ENCODE measurements at places on chromosomes 12 and 14.
A peak's percentile ranks its signal among the peaks of the same experiment; 100 is the strongest.

- ATAC-seq: no peak
Measured at GRCh38 chr12:98456576-98457573, 58.5 kb upstream of the TMPO start.

DNA sequence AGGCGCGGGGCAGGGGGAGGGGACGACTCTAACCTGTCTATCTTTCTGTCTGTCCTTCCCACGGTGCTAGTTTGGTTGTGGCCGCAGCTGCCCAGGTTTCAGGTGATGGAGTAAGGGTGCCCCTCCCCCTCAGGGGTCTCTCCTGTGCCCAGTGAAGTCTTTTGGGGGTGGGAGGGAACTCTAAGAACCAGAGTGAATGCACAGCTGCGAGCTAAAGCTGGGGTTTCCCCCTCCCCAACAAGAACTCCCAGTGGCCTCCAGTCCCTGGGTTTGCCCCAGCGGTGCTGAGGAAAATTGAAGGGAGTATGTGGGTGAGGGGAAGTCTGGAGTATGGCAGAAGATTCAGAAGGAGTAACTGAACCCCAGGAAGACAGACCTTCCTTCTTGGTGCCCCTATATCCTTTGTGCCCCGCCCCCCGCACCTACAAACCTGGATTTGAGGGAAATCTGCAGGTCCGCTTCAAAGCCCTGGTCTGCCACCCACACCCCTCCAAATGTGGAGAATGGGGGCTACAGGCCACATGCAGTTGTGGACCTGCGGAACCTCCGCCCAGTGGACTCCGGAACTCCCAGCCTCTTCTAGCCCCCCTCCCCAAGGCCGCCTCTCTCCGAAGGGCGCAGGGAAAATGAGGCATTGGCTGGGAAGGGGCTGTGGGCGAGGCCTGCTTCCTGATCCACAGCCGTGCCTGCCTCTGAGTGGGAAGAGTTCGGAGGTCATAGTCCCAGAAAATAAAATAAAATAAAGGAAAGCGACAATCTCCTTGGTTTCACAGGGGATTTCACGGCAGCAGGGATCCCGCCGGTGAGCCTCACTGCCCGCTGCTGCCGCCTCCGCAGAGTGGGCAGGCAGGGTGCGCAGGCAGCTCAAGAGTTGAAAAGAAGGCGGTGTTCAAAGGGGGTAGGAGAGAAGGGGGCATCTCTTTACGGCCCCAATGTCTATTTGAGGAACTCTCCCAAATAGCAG is 3.4 kb upstream of the HOXC9 start:
- no peak for ATAC-seq

GRCh38 chr12:79690638-79691510 is at the start of gene PAWR:
Gene PAWR, minus strand, starts transcription at chr12:79690964. Its CDS starts 720 bp downstream, at chr12:79690244.
- peak; percentile 52 for ATAC-seq

GRCh38 chr14:83129496-83129895 is 1595.8 kb upstream of the SEL1L start:
- ATAC-seq: no peak

All from activated CD4-positive, CD25-positive, alpha-beta regulatory T cell treated with anti-CD3 and anti-CD28 coated beads, Interleukin-2, amount 50 U/mL, for 24 hours (primary cell).